ENCODE measurements at places on chromosomes 2 and 18.

GRCh38 chr2:42297322-42297936 is 63.6 kb downstream of the COX7A2L start:
- DNase-seq = no peak

GRCh38 chr2:181754105-181754504 is 73.8 kb upstream of the NEUROD1 start:
- no peak for DNase-seq

GRCh38 chr18:13176847-13177246 is 41.7 kb upstream of the LDLRAD4 start:
- no peak for DNase-seq

DNA sequence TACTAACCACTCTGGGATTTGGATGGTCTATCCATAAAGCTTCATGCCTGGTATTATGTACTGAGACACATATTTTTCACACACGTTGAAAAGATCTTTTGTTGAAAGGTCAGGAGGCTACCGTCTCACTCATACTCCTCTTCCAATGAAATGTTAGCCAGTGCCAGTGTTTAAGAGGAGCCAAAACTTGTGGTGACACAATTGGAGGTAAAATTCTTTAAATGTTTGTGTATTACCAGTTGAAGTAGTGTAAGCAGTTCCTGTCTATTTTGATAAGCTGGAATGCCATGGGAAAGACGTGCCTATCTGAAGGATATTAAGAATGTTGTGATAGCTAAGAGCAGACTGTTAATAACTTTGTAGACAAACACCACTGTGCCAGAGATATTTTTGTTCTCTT is 32.1 kb downstream of the MARCHF7 start:
- no peak for DNase-seq

DNA sequence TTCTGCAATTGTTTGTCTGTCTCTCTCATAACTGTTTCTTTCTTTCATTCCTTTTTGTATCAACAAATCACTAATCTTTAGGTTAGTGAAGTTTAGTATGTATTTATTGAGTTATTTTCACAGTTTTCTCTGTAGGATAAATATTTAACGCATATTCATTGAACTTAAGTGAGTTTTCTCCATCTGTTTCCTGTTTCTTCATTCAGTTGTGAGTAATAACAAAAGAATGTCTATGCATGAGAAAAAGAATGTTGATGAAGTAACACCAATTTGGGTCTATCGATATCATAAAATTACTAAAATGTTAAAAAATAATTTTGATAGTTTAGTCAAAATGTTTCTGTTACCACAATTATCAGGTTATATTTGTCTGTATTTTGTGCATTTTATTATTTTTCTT is 948.0 kb downstream of the DSC3 start:
- no peak for DNase-seq

GRCh38 chr2:85033388-85033787 is 62.4 kb downstream of the KCMF1 start:
- DNase-seq = no peak

DNA sequence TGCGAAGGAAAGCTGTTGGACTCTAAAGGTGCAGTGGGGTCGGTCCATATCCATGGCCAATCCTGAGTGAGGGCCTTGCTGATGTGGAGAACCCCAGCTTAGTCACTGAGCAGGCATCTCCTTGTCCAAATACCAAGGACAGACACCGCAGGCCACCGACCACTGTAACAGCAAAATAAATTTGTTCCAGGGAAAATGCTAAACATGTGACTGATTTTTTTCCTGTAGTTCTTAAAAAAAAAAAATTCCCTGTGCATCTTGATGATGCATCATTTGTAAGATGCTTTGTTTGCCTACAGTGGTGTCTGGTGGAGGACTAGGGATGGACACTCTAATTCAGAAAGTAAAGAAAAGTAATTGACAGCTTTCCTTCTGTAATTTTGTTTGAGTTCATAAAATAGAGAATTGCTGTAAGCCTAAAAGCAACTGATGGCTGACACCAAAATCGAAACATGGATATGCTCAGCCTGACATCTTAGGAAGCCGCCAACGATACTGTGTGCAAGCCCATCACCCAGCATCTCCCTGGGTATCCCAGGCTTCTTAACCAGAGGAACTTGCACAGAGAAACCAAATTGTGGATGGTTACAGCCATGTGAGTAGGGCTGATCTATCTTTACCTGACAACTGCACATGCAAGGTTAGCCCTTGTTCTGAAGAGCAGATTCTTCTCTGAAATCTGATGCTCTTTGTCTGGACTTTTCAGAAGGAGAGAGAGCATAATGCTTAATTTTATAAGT is 188.6 kb downstream of the ARL4C start:
- DNase-seq = no peak

DNA sequence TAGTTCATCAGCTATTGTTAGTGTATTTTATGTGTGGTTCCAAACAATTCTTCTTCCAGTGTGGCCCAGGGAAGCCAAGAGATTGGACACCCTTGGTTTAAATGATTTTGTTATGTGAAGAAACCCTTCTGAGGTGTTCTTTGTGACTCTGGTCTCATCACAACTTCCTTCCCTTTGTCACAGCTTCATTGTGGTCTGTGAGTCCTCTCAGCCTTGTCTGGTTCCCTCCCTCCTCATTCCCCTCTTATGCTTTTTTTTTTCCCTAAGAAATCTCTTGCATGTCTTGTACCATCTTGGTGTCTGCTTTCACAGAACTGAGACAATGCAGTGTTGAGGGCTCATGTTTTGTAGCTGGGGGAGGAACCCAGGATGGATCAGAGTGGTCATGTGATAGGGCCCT is 118.9 kb downstream of the TMEM182 start:
- no peak for DNase-seq

- DNase-seq = no peak
Observed at GRCh38 chr2:120622159-120622869, 113.4 kb upstream of the GLI2 start.

DNA sequence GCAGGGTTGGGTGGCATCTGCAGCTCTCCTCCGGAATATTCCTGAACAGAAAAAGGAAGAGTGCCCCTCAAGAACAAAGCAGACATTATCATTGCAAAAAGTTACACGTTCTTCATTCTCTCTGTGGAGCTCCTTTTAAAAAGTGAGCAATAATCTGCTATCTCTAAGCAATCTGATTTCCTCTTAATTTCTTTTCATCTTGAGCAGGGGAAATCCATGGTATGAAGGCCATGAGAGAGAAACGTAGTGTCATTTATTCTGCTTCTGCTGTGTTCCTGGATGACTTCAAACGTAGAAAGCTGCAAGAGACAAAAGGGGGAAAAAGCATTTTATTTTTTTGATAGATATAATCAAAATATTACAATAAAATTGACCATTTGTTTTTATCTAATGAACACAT is 16.9 kb downstream of the SMIM21 start:
- DNase-seq = no peak

DNA sequence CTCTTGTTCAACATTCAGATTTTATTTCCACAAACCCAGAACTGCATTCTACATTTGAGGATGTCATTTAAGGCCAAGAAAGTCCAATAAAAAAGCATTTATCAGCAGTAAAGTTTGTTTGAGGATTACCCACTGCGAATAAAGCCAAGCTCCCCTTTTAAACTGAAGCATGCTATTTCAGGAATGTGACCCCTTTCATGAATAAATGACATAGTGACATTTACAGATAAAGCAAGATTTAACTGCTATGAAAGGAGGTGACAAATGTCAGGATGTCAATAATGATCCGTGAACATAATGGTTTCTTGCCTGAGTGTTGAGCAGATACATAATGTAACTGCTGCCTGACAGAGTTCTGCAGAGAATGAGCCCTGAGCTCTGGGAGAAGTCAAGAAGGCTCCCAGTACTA is 146.3 kb downstream of the TDRD15 start:
- DNase-seq = no peak

- no peak for DNase-seq
Observed at GRCh38 chr2:120005834-120006521, 6.9 kb upstream of the EPB41L5 start.

DNA sequence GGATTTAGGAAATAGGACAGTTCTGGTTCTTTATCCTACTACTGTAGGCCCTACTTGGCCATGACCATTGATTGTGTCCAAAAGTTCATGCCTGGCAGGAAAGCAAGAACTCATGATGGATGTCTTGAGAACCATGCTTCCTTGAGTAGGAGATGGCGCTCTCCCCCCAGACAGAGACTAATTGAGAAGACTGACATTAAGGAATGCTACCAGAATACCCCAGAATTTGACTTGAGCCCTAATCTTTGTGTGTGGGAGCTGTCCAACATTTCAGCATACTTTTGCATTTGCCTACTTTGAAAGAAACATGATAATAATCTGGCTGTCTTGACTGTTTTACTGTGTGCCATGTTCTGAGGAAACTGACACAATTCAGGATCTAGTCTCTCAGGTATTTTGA is 23.3 kb downstream of the MAPRE3 start:
- DNase-seq = no peak

GRCh38 chr2:11691076-11691660 is 21.2 kb upstream of the NTSR2 start:
- DNase-seq = no peak

DNA sequence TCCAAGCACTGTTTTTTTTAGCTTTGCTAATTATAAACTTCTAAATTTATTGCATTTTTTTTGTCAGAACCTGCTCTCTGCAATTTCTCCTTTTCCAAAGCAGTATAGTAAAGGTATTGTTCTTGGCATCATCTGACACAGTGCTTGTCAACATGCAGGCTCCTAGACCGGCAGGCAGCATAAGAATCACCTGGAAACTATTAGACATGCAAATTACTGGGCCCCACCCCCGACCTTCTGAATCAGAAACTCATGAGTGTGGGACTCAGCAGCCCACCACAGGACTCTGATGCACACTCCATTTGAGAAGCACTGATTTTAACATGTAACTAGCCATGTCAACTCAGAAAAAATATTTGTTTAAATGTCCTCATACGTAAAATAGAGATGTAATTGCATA is 551.1 kb upstream of the CELF4 start:
- no peak for DNase-seq

- no peak for DNase-seq
Observed at GRCh38 chr2:88810488-88810887, 119.0 kb downstream of the RPIA start.

- DNase-seq = no peak
Observed at GRCh38 chr2:167342769-167343168, 454.5 kb downstream of the XIRP2 start.

GRCh38 chr2:30661173-30662107 is 145.8 kb downstream of the CAPN13 start:
- no peak for DNase-seq

GRCh38 chr18:69031571-69031970 is 233.7 kb downstream of the CCDC102B start:
- no peak for DNase-seq

GRCh38 chr2:33786881-33787280 is 187.8 kb upstream of the FAM98A start:
- DNase-seq = no peak

GRCh38 chr2:240605867-240606743 is 19.2 kb upstream of the GPR35 start:
- DNase-seq = no peak

GRCh38 chr2:206442833-206443734 is at the start of gene ADAM23:
Gene ADAM23, plus strand, starts transcription at chr2:206443532. Its CDS starts 335 bp downstream, at chr2:206443867.
- DNase-seq = peak; percentile 82

DNA sequence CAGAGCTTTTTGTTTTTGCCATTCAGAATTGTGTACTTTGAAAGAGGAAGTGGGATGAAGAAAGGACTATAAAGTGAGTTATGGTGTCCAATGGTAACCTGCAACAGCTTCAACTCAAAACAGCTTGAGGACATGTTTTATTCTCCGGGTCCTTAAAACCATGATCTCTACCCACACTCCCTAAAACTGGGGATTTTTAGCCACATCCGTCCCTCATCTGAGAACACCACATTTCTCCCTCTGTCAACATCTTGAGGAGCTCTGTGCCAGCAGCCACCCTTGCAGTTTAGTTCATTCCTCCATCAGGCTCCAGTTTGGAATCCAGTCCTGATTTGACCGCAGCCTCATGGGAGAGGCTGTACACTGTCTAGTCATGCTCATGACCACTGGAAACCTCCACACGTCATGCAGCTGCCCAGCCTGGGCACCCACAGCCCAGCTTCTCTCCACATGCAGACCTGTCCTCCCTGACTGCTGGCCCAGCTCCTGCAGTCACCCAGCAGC is 62.6 kb downstream of the C18orf63 start:
- DNase-seq = no peak

Data from NCI-H510A (cell line).